ENCODE measurements at places on chromosomes 2 and 18.

DNA sequence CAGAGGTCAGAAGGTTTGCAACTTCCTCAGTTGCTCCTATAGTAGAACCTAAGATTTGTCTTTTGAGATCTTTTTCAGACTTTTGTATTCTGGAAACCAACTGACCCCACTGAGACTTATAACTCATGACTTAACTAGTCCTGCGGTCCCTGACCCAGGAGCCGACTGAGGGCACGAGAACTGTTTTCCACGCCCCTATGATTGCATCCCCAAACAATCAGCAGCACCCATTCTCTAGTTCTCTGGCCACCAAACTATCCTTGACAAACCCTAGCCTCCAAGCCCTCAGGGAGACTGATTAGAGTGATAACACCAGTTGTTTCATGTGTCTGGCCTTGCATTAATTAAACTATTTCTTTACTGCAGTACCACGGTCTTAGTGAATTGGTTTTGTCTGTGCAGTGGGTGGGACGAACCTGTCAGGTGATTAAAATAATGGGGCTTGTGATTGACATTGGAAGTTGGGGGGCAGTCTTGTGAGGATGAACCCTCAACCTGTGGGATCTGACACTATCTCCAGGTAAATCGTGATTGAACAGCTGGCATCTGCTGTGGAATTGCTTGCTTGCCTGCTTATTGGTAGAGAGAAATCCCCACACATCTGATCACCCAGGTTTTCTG, 95.7 kb downstream of the B3GNT2 start:
- no peak for DNase-seq

- DNase-seq, result no peak
Observed at GRCh38 chr2:27369471-27370025, 590 bp downstream of the EIF2B4 start.

- no peak for DNase-seq
Observed at GRCh38 chr2:166341426-166341825, 34.3 kb downstream of the SCN9A start.

DNA sequence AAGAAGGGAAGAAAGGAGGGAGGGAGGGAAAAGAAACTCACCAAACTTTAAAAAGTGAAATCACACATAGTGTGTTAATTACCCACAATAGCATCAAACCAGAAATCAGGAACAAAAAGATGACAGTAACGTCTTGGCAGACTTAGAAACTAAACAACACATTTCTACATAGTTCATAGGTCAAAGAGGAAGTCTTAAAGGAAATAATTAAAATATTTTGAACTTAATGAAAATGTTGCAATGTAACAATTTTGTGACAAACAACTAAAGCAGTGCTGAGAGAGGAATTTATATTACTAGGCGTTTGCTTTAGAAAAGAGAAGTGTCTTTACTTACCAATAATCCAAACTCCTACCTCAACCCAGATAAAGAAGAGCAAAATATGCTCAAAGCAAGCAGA, 505.0 kb upstream of the ID2 start:
- DNase-seq, result no peak

GRCh38 chr2:204298404-204298803, 246.9 kb upstream of the PARD3B start:
- DNase-seq, result no peak

DNA sequence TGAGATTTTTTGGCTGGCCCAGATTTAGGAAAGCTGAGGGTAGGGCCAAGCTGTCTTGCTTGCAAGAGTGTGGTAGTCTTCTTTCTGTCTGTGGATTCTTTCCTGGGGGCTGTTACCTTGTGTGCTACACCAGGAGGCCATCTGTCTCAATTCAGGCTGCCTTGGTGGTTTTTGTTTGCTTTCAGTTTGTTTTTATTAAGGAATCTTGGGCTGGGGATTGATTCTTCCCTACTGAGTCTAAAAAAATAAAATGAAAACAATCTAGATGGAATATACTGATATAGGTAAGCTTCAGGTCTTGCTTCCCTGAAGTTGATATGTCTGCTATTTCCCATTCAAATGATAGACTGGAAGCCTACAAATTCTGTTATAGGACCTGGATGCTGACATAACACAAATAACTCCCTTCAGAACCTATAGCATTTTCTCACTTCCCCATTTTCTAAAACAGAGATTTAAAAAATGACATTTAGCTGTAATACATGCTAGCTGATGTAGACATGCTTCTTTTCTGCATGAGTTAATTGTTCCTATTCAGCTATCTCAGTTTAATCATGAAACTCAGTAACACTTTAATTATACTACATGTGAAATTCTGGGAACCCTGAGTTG, 5.3 kb downstream of the LHCGR start:
- peak; percentile 55 for DNase-seq

GRCh38 chr2:164456619-164457018, 164.7 kb downstream of the GRB14 start:
- no peak for DNase-seq

- DNase-seq, result no peak
Observed at GRCh38 chr2:161766334-161766733, 142.1 kb downstream of the SLC4A10 start.

- DNase-seq, result no peak
Observed at GRCh38 chr2:35857498-35857897, 498.1 kb upstream of the CRIM1 start.

- no peak for DNase-seq
Observed at GRCh38 chr18:24741321-24741720, 280.9 kb downstream of the HRH4 start.

DNA sequence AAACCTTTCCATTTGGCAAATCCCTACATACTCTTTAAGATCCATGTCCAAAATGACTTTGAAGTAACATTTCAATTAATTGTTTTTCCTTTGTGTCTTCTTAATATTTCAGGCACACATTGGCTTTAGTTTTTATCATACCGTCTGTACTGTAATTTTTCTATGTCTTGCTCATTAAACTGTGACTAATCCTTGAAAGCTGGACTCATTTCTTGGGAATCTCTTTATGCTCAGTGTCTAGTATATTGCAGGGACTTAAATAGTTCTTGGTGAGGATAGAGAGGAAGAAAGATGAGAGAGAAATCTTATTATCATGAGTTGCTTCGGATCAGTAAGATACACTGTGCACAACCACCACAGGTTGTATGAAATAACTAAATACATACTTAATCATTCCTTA, 448.3 kb upstream of the ST6GAL2 start:
- no peak for DNase-seq

GRCh38 chr18:62101321-62101721, 85.5 kb downstream of the PIGN start:
- no peak for DNase-seq

DNA sequence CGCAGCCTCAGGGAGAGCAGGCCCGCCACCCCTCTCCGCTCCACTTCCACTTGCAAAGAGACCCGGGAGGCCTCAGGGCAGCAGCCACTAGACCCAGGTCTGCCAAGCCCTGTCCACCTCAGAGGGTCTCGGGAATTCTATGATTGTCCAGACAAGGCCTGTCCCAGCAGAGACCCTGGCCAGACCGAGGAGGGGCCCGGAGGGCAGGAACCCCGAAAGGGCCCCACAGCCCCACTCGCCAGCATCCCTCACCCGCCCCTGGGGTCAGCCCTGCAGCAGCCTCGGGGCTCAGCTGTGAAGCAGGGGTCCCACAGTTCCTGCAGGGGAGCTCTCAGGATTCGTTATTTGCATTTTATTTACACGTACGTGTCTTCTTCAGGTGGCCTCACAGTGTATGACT, 269.5 kb downstream of the EIPR1 start:
- no peak for DNase-seq

DNA sequence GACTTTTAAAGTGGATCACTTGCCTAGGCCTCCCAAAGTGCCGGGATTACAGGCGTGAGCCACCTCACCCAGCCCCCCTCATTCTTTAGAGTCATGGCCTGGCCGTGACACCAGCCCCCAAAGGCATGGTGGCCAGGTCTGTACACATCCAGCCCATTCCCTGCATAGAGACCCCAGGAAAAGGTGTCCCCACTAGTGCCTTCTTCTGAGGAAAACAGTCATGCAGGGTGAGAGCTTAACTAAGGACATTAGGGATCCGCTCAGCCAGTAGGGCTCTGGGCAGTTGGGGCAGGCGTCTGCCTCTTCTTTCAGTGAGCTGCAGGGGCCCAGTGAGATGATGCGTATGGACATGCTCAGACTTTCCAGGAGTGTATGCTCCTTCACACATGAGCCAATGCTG, 5.7 kb upstream of the AMER3 start:
- no peak for DNase-seq

GRCh38 chr2:44545005-44545404, 183.3 kb downstream of the CAMKMT start:
- no peak for DNase-seq

GRCh38 chr18:32378705-32379104, 92.0 kb downstream of the GAREM1 start:
- DNase-seq, result no peak

- DNase-seq, result no peak
Observed at GRCh38 chr2:106161938-106162820, 31.9 kb downstream of the UXS1 start.

GRCh38 chr2:120857931-120858330, 122.3 kb downstream of the GLI2 start:
- no peak for DNase-seq

GRCh38 chr18:8797206-8797605, 91.8 kb downstream of the MTCL1 start:
- no peak for DNase-seq

GRCh38 chr2:109379507-109379906, 234.3 kb downstream of the SEPTIN10 start:
- no peak for DNase-seq

- no peak for DNase-seq
Observed at GRCh38 chr2:161170958-161171932, 11.0 kb downstream of the TANK start.

- DNase-seq, result no peak
Observed at GRCh38 chr18:3067165-3067661, 54.3 kb upstream of the LPIN2 start.

DNA sequence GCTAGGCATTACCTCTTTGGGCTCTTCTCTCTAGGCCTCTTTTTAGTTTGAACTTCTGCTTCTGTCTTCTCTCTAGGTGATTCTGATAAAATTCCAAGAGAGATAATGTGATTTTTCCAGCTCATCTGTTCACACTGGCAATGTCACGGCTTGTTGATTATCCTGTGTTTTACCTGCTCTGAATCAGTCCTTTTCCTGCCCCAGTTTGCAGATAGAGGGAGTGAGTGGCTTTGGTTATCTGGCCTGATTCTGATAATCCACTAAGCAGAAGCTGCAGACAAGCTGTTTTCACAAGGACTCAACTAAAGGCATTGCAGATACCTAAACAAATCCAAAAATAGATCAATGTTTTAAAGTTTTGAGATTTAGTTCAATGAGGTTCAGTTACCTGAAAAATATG, 111.9 kb downstream of the DCC start:
- DNase-seq, result no peak

GRCh38 chr2:117269574-117269973, 544.9 kb upstream of the DDX18 start:
- DNase-seq, result no peak
